ENCODE measurements at places on chromosomes 3 and 15.

DNA sequence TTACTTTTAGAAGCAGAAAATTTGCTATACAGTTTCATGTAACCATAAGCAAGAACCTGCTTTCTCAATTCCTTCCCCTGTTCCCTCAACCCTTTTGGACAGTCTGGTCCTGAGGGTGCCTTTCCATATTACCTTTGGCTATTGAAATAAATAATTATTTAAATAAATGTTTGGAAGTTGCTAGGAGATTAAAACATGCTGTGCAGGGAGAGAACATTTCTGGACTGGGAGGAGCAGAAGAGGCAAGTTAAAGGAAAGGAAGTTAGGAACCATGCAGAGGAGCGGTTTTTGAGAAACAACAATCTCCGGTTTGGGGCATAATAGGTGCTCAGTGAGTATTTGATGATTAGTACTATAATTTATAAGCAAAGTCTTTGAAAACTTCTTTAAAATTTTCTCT is 41.8 kb downstream of the ZNF609 start:
- H3K27me3 ChIP-seq = no peaks in the 10 kb centered on the region
- peak overlapping the region; percentile 90 for H3K27ac ChIP-seq
- H3K36me3 ChIP-seq = peaks cover 22% of the 10 kb centered on the region

DNA sequence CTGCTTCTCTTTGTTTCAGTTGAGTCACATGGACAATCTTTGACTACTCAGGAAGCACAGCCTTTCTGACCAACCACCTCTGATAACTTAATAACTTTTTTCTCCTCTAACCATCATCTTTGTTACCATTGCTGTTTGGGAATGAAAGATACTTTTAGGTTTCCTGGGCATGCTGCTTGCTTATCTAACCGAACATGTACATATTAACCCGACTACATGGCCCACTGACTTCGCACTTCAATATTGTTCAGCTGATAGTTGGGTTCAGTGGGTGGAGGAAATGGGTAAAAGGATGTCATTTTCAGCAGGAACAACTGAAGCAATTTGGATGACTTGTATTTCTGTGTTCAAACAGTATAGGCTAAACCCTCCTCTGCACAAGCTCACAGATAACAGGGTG is 214.3 kb downstream of the SQOR start:
- no peak overlapping the region for H3K4me3 ChIP-seq
- H3K27me3 ChIP-seq = peaks cover 1% of the 10 kb centered on the region
- H3K36me3 ChIP-seq = no peaks in the 10 kb centered on the region
- DNase-seq = no peak
- no peak overlapping the region for H3K27ac ChIP-seq
- no peaks in the 10 kb centered on the region for H3K4me1 ChIP-seq

DNA sequence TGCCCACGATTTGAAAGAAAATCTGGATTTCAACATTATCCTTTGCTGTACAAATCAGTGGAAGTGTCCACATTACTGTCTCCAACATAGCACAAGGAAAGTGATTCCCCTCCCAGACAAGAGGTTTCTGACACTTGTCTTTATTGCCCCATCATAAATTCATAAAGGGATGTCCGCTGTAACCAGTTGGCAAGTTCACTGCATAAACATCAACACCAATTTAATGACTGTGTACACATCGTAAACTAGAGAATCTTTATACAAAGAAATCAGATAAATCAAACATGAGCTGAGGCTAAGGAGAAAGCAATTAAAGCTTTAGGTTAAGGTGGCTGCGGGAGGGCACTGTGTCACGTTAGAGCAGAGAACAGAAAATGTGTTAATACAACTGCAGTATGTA is 129.8 kb downstream of the MEIS2 start:
- H3K27me3 ChIP-seq = peaks cover 3% of the 10 kb centered on the region
- no peaks in the 10 kb centered on the region for H3K36me3 ChIP-seq
- H3K27ac ChIP-seq = no peak overlapping the region
- no peak for DNase-seq

DNA sequence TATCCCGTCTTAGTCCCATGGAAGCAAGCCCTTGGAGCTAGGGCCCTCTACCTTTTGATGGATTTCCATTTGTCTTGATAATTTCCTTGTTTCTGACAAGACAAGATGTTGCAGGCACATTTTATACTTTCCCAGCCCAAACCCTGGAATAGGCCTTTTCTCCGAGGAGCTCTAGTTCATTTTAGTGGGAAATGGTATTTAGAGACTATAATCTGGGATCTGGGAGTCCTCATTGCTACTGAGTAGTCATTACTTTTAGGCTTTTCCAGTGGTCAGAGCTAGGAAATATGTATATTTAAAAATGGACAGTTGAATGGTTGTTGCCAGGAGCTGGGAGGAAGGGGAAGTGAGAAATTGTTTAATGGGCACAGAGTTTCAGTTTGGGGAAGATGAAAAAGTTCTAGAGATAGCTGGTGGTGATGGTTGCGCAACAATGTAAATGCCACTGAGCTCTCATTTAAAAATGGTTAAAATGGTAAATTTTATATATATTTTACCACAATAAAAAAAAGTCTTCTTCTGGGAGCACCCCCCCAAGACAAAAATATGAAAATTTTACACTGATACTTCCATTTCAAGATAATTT is 31.6 kb downstream of the MLH1 start:
- H3K36me3 ChIP-seq = peaks cover 92% of the 10 kb centered on the region
- H3K4me3 ChIP-seq = no peak overlapping the region
- H3K4me1 ChIP-seq = peaks cover 6% of the 10 kb centered on the region
- no peak for DNase-seq
- no peaks in the 10 kb centered on the region for H3K27me3 ChIP-seq

DNA sequence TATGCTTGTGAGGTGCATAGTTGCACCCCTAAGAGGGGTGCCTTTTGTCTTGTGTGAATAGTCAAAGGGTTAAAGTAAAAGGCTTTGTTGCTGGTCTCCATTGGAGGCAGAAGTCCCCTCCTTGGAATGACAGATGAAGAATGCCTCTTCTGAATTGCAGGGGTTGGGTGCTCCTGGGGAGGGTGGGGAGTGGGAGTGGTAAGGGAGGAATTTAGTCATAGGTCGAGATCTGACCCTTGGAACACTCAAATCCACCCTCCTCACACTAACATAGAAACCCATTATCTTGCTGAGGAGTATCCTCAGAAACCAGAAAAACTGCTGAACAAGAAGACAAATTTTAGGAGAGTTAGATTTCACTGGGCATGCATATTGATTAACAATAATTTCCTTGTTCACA is 4.7 kb downstream of the CTXND1 start:
- no peak overlapping the region for H3K27ac ChIP-seq
- H3K4me1 ChIP-seq = peaks cover 1% of the 10 kb centered on the region
- no peak overlapping the region for H3K4me3 ChIP-seq
- H3K36me3 ChIP-seq = no peaks in the 10 kb centered on the region
- no peak for DNase-seq
- H3K27me3 ChIP-seq = peaks cover 27% of the 10 kb centered on the region

DNA sequence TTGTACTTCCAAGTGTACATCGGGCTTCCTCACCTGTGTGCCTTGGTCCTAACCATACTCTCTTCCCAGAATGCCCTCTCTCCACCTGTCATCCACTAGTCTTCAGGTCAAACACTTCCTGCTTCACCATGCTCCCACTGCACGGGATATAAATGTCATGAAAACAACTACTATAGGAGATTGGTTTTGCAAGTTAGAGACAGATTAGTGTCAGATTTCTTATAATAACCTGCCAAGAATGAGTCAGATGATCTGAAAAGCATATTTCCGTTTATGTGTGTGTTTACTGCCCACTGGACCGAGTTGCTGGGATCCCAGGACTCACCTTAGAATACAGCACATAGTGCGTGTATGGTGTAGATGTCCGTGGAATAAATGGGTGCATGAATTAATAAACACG is 21.4 kb downstream of the PLA1A start:
- H3K36me3 ChIP-seq = no peaks in the 10 kb centered on the region
- no peaks in the 10 kb centered on the region for H3K4me1 ChIP-seq
- no peak overlapping the region for H3K27ac ChIP-seq
- H3K27me3 ChIP-seq = peaks cover 2% of the 10 kb centered on the region
- no peak for DNase-seq

DNA sequence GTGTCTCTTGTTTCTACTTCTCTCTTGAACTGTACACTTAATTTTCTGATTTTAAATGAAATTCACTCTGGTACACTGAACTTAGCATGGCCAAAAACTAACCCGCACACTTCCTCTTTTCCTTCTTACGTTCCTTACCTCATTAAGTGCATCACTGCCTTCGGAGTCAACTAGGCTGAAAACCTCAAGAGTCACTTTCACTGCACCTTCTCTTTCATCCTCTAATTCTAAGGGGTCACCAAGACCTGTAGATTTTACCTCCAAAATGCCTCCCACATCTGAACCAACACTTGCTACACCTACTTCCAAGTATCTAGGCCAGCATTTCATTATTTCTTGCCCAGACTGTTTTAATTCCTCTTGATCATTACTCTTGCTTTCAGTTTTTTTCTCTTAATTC is 6.6 kb downstream of the CBLB start:
- H3K27me3 ChIP-seq = no peaks in the 10 kb centered on the region
- no peak for DNase-seq
- no peaks in the 10 kb centered on the region for H3K36me3 ChIP-seq
- no peak overlapping the region for H3K27ac ChIP-seq
- H3K4me3 ChIP-seq = no peak overlapping the region

DNA sequence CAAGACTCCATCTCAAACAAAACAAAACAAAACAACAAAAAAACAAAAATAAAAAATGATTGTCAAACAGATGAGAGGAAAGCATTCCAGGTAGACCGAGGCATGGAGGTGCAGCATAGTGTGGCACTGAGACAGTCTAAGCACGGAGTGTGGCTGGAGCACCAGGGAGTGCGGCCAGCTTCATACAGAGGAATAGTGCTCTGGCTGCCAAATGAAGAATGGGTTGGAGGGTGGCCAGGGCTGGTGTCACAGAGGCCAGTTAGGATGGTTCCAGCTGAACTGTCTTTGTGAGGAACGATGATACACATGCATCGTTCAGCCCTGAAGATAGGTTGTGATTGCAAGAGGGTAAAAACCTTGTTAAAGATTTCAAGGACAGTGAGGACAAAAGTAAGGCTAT is 28.3 kb downstream of the MITF start:
- H3K4me3 ChIP-seq = no peak overlapping the region
- H3K27ac ChIP-seq = no peak overlapping the region
- no peak for DNase-seq
- H3K36me3 ChIP-seq = no peaks in the 10 kb centered on the region
- H3K27me3 ChIP-seq = peaks cover 2% of the 10 kb centered on the region
- H3K4me1 ChIP-seq = no peaks in the 10 kb centered on the region

Measured in naive thymus-derived CD8-positive, alpha-beta T cell (primary cell).